ENCODE measurements at places on chromosomes 16 and 17. TPM values are rescaled to one million over a fixed set of nuclear protein-coding genes. Genes with fewer than 3 reads are reported as not detected.

The MMP25 gene
- polyA plus RNA-seq: 4.3 TPM

The TPSAB1 gene
- polyA plus RNA-seq: not detected

The JPT1 gene
- 201 TPM for polyA plus RNA-seq

The ITGAD gene
- 0.31 TPM for polyA plus RNA-seq

The OR4D1 gene
- polyA plus RNA-seq: not detected

The SLFN12L gene
- polyA plus RNA-seq: not detected

The SEC14L1 gene
- 30.0 TPM for polyA plus RNA-seq

The GP2 gene
- polyA plus RNA-seq: not detected

The FA2H gene
- 0.59 TPM for polyA plus RNA-seq

The MT1A gene
- not detected for polyA plus RNA-seq

The WNT3 gene
- 7.3 TPM for polyA plus RNA-seq

The TPPP3 gene
- 6.2 TPM for polyA plus RNA-seq

The FAM171A2 gene
- 38.6 TPM for polyA plus RNA-seq

The CAPNS2 gene
- polyA plus RNA-seq: not detected

The CCL16 gene
- polyA plus RNA-seq: not detected

The OR1D2 gene
- not detected for polyA plus RNA-seq

The KSR1 gene
- 15.7 TPM for polyA plus RNA-seq

The CD300LD gene
- polyA plus RNA-seq: not detected

The PDPK1 gene
- 23.3 TPM for polyA plus RNA-seq

The RBFOX1 gene
- polyA plus RNA-seq: 7.4 TPM

The GSG1L gene
- not detected for polyA plus RNA-seq

The CLEC10A gene
- not detected for polyA plus RNA-seq

The CTF1 gene
- polyA plus RNA-seq: 23.4 TPM

The GNGT2 gene
- polyA plus RNA-seq: not detected

The KRT24 gene
- polyA plus RNA-seq: not detected

The TBC1D28 gene
- not detected for polyA plus RNA-seq

The DBNDD1 gene
- polyA plus RNA-seq: 5.1 TPM

The RNU2-1 gene
- polyA plus RNA-seq: 3.4 TPM

The CACNG1 gene
- not detected for polyA plus RNA-seq

The USH1G gene
- polyA plus RNA-seq: 1.9 TPM

The MKS1 gene
- 42.7 TPM for polyA plus RNA-seq

The CLEC19A gene
- not detected for polyA plus RNA-seq

The ANKS4B gene
- polyA plus RNA-seq: not detected

The PTX4 gene
- not detected for polyA plus RNA-seq

The RND2 gene
- 23.1 TPM for polyA plus RNA-seq

The KRTAP4-2 gene
- polyA plus RNA-seq: not detected

The AIPL1 gene
- polyA plus RNA-seq: not detected

The MYOCD gene
- 70.8 TPM for polyA plus RNA-seq

The KRT40 gene
- polyA plus RNA-seq: not detected

The EPX gene
- not detected for polyA plus RNA-seq

The SLFN14 gene
- 0.12 TPM for polyA plus RNA-seq

The ASGR1 gene
- polyA plus RNA-seq: 21.7 TPM

The ENPP7 gene
- not detected for polyA plus RNA-seq

The SDR42E2 gene
- polyA plus RNA-seq: not detected

The C17orf78 gene
- not detected for polyA plus RNA-seq

The ATMIN gene
- polyA plus RNA-seq: 36.5 TPM

The SUPT6H gene
- 29.7 TPM for polyA plus RNA-seq

The KCNG4 gene
- not detected for polyA plus RNA-seq

The NGFR gene
- 12.2 TPM for polyA plus RNA-seq

The GAS2L2 gene
- polyA plus RNA-seq: not detected

The ZP2 gene
- polyA plus RNA-seq: not detected

The COL1A1 gene
- 212 TPM for polyA plus RNA-seq

The GSE1 gene
- 64.9 TPM for polyA plus RNA-seq

The MMP15 gene
- 317 TPM for polyA plus RNA-seq

The VMO1 gene
- 1.1 TPM for polyA plus RNA-seq

The HOXB6 gene
- polyA plus RNA-seq: not detected

The BCL6B gene
- not detected for polyA plus RNA-seq
